ENCODE measurements at places on chromosomes 1 and 21.

GRCh38 chr21:42746240-42746592 is 92.8 kb downstream of the PDE9A start:
- DNase-seq, result no peak

- no peak for DNase-seq
Measured at GRCh38 chr1:53153752-53154151, 11.3 kb upstream of the SLC1A7 start.

DNA sequence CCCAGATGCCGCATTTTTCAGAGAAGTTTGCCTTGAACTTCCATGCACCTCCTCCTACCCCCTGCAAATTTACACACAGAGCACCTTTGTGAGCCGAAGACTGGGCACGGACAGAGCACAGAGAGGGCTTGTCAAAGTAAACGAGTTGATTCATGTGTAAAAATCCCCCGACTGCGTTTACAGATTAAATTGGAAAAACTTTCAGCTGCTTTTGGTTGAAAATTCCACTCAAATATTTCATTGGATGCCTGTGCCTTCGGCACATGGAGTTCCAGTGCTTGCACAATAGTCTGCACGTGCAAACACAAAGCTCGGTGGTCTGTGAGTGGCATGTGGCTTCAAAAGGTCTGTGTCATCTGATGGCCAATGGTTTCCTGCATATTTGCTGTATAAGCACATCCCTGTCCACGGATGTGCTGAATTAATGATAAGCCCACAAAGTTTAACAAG is 177.5 kb downstream of the SETD4 start:
- DNase-seq, result no peak

GRCh38 chr1:244980605-244981004 is 116.3 kb upstream of the HNRNPU start:
- no peak for DNase-seq

GRCh38 chr1:111481387-111482221 is 7.8 kb downstream of the C1orf162 start:
- peak; percentile 59 for DNase-seq

GRCh38 chr1:201756406-201756805 is 72.6 kb upstream of the IPO9 start:
- no peak for DNase-seq

GRCh38 chr1:57473448-57473847 is 49.6 kb upstream of the DAB1 start:
- no peak for DNase-seq

- DNase-seq, result no peak
Measured at GRCh38 chr1:21904704-21905520, 32.2 kb downstream of the HSPG2 start.

GRCh38 chr1:85342207-85342606 is 65.8 kb upstream of the BCL10 start:
- DNase-seq, result no peak

- DNase-seq, result no peak
Measured at GRCh38 chr1:37763791-37764413, 1.0 kb downstream of the EPHA10 start.

GRCh38 chr1:2300851-2301606 is 72.9 kb downstream of the SKI start:
- no peak for DNase-seq

DNA sequence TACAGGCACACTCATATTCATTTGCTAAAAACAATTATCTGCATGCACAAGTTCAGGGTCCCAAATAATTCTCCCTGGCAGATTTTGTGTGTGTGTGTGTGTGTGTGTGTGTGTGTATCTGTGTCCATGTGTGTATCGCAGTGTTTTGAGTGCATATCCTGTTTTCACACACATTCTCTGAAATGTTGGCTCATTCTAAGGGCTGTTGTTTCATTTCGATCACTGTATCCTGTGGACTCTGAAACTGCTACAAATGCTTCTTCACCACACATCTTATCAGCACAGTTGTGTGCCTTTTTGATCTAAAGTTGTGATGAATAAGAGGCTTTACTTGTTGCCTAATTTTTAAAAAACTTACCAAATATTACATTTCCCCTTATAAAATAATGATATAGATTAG is 34.6 kb downstream of the NR5A2 start:
- no peak for DNase-seq

DNA sequence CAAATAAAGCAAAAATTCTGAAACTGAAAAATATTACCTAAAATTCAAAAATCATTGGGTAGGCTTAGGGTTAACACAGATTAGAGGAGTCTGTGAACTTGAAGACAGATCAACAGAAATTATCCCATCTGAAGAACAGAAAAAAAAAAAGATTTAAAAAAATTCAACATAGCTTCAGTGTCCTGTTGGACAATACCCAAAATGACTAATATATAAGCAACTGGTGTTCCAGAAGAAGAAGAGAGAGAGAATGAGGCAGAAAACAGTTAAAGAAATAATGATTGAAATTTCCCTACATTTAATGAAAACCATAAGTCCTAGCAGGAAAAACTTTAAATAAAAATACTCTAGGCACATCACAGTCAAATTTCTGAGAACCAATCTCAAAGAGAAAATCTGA is 31.5 kb downstream of the TMCO1 start:
- DNase-seq, result no peak

DNA sequence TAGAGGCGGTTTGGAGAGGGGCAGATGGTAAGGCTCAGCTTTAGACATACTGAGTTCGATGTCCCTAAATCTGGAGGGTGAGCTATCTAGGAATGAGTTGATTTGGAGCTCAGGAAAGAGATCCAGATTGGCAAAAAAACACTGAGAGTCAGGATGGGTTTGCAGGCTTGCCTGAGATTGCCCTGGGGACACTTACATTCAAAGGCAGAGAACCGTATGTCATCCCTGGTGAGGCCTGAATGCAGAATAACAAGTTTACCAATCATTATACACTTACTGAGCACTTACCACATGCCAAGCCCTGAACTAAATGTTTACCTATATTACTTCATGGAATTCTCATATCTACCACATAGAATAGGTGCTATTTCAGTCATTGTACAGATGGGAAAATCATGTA is 27.5 kb downstream of the TFAP2E start:
- no peak for DNase-seq

- peak; percentile 18 for DNase-seq
Measured at GRCh38 chr1:99481391-99481996, 164.4 kb upstream of the PALMD start.

DNA sequence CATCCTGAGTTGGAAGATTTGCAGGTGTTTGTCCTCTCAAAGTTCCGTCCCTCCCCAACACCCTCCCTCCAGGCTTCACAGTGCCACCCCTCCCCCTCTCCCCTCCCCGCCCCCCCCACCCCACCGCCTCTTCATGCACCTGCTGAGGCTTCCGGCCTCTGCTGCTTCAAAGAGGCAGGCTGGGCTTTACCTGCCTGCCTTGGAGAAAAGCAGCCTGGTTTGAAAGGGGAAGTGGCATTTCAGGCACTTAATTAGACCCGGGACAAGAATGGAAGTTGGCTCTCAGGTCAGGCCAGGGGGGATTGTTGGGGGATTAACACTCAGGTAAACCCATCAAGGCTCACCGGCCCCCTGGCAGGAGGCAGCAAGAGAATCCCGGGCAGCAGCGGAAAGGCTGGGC is 21.1 kb downstream of the PAX7 start:
- no peak for DNase-seq

DNA sequence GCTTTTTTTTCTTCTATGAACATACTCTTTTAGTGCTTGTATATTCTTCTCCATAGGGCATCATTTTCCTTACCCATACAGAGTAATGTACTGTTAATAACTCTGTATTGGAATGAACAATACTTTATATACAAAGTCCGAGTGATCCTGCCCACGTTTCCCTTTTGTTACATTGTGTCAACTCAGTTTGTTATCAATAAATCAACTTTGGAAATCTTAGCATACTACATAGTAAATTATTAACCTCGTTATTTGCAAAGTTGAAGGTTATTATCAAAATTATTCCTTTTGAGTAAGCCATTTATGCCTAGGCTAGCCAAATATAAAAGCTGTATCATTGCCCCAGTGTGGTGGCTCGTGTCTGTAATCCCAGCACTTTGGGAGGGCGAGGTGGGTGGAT is 937.4 kb upstream of the TMPRSS15 start:
- DNase-seq, result no peak

- no peak for DNase-seq
Measured at GRCh38 chr1:115469703-115470476, 131.8 kb upstream of the NGF start.

DNA sequence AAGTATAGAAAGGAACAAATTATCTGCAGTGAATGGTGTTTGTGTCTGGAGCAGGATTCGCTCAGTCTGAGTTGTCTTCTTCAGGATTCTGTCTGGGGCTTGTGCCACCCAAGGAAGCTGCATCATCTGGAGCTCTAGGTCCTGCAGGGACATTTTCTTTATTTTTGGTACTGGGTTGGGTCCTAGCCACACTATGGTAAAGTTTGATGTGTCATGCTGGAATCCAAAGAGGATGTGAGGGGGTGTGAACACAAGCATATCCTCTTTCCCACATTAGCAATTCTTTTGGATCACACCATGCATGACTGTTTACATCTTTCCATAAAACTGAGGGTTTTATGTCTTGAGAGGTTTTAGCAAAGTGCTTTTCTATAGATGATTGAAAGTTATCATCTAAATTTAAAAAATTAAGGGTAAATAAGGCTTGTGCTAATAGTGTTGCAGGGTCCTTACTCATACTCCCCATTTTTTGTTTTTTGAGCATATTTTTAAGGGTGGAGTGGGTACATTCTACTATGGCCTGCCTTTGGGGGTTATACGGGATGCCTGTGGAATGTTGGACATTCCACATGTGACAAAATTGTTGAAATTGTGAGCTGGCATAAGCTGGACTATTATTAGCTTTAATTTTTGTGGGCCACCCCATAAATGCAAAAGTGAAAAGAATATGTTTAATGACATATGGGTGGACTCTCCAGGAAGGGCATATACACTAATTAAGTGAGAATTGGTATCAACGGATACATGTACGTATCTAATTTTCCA is 152.0 kb upstream of the HMCN1 start:
- DNase-seq, result no peak

GRCh38 chr1:210711825-210712612 is 383.3 kb downstream of the HHAT start:
- DNase-seq, result no peak

DNA sequence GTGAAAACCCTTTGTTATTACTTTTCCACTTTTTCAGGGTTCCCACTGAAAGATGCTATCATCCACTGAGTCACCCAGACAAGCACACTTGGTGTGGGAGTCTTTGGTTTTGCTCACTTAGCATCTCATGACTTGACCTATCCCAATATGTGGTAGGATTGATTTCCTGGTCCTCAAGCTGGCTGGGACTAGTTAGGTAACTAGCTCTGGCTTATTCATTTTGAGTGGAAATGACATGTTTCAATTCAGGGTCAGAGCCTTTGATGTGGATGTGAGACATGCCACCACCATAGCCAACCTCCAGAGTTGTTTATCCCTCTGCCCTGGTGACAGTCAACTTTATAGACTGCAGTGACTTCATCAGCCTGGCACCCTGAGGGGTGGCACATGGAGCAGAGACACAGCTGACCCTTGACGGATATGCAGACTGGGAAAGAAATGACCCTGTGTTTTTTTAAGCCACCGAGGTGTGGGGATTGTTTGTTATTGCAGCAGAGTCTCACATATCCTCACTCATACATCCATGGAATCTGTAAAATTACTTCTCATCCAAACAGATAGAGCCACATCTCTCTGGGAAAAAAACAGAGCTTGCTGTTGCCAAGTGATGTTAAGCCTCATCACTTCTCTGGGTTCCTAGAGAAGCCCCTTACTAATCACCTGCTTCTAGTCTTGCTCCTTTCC is 699.9 kb downstream of the MATN1 start:
- DNase-seq, result no peak

Measured in occipital lobe (tissue), 3 donors.